ENCODE measurements at places on chromosomes 3 and 15.
A peak's percentile ranks its signal among the peaks of the same experiment; 100 is the strongest.

DNA sequence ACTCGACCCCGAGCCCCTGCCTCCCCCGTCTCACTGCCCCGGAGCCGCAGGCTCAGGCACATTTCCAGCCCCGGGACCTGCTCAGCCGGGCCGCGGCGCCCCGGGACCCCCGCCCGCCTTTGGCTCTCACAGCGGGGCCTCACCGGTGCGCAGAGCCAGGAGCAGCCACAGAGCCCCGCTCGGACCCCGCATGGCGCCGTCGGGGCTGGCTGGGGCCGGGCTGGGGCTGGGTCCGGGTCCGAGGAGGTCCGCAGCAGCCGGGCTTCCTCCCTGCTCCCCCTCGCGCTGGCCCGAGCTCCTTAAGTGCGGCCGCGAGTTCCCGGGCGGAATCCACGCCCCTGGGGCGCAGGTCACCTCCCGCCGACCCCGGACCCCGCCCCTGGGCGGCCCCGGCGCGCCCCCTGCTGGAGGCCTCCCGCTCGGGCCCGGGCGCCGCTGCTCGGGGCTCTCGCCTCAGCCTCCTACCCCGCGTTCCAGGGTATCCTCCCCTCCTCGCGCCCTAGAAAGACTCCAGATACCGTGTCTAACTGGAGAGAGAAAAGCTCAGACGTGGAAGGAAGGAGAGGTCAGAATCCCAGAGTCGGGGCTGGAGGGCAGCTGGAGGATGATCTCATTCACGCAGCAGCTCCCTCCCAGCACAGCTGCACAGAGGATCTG lies at the start of gene MELTF:
Gene MELTF, minus strand, starts transcription at position 307 of the 657 bp plus-strand sequence. Its CDS starts 115 bp downstream, at position 192.
- peak; percentile 92 for DNase-seq

GRCh38 chr3:40068636-40069035 lies 240.9 kb upstream of the EIF1B start:
- no peak for DNase-seq

DNA sequence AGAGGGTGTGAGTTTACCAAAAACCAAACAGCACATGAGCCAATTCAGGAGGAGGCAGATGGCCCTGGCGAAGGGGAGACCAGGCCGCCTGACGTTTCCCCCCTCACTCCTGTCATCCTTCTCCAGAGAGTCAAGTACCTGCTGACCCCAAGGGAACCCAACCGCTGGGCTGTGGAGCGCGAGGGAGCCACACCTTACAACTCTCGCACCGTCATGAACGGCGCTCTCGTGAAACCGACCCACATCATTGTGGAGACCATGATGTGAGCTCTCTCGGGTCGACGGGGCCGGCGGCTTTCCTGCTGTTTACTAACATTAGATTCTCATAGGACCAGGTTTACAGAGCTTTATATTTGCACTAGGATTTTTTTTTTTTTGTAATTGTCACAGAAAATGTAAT lies 55.4 kb downstream of the GRIP2 start:
- DNase-seq = no peak

DNA sequence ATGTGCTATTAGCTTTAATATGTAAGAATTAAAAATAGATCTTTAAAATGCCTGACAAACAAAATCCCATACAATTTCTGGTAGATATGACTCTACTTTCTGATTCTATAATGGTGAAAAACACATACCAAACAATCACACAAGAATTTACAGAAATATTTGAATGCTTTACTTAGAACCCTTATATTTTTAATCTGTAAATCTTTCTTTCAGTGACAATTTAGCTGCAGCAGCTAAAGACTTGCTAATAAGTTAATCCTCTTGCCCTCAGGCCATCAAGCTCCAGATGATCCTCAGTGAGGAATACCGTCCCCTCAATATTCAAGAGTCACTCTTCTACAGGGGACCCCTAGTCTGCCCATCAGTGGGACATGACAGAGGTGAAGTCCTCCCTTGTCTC lies 55.6 kb downstream of the C3orf80 start:
- DNase-seq = no peak

DNA sequence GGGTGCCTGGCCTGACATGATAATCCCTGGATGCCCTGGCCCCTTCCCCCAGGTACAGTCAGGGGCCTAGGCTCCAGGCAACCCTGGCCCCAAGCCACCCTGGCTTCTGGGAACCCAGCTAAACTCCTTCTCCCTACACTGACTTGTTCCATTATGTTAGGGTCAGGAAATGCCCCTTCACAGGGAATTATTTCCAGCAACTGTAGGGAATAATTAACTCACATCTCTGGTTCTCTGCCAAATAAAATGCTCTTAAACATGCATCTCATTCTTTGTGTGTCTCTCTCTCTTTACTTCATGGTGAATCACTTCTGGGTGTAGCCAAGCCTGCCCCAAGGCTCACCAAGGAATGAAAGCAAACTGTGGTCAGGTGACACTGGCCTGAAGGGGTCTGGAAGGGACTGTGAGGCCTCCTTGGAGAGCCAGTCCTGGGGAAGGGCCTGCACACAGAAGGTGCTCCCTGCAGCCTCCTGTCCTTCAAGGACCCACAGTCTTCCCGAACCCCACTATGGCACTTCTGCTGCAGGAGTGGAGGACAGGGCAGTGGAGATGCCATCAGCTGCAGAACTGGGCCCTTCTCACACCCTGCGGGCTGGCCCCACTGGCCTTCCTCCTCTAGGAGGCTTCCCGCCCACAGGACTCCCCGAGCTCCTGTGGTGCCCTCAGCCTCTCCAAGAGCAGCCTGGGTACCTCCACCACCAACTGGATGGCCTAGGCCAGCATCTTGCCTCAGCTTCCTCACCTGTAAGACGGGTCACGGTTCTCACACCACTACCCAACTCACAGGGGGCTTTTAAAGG lies 17.6 kb downstream of the TKT start:
- no peak for DNase-seq

- DNase-seq = no peak
These were observed 6.0 kb downstream of the AMIGO3 start for GRCh38 chr3:49713336-49714105.

GRCh38 chr3:193980326-193980725 lies 155.6 kb upstream of the HES1 start:
- DNase-seq = no peak

DNA sequence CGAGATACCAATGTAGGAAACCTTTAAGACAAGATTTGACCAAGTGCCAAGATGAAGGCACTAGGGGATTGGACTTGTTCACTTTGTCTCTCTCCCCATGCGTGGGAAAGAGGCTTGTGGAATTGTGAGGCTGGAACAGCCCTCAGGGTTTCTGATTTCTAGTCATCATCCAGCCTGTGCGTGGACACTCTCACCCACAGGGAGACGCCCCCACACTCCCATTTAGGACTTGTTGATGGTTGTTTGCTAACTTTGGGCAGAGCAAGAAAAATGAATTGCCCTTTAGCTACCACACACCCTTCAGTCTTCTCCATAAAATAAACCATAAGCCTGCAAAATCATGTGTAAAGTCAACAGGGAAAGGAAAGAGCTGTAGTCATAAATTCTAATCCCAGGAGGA lies 18.4 kb downstream of the ACKR2 start:
- DNase-seq = no peak

GRCh38 chr3:190739641-190740185 lies 122.8 kb downstream of the GMNC start:
- DNase-seq = no peak

GRCh38 chr3:30644615-30645014 lies 38.2 kb downstream of the TGFBR2 start:
- DNase-seq = no peak

DNA sequence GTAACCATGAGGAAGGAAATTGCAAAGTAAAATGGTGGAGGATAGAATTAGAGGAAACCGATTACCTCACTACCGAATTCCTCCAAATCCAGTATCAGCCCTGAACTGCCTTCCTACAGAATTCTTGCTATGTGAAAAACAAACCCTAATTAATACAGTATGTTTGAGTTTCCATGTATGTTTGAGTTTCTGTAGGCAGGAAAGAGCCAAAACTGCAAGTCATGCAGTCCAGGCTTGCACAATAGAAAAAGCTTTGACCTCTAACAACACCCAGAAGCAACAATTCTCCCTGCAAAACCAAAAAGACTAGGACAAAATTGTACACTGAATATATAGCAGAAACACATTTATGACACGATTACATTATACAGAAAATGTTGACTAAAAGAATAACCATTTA lies 614.8 kb downstream of the DIPK2A start:
- DNase-seq = no peak

DNA sequence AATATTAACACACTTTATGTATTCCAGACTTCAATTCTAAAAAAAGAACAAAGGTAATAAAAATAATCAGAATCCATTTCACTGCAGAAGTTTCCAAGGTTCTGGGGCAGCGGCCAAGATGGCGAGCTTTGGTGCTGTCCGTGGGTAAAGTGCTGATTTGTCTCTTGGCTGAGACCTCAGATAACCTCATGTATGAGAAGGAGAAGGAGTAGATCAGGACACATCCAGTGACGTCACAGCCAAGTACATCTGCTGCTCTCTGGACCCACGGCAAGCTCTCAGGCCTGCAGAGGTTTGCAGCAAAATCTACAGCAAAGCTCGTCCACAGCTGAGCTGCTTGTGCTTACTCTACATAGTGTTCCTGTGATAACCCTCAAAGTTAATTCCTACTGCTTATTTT lies 165.7 kb downstream of the MAGI1 start:
- no peak for DNase-seq

DNA sequence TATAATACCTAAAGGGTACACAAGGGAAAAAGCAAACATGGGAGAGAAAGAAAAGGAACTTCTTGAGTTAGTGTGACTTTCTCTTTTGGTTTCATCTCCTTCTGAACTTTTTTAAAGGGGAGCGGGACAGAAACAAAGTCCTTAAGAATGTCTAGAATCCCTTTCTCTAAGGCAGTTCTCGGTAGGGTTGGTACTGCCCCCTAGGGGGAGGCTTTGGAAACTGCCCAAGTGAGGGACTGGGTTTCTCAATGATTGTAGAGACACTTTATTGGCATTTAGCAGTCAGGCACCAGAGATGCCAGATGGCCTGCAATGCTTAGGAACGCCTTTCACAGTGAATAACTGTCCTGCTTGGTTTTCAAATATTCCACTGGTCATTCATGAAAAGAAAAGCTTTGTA lies 172.7 kb downstream of the WDR72 start:
- no peak for DNase-seq

DNA sequence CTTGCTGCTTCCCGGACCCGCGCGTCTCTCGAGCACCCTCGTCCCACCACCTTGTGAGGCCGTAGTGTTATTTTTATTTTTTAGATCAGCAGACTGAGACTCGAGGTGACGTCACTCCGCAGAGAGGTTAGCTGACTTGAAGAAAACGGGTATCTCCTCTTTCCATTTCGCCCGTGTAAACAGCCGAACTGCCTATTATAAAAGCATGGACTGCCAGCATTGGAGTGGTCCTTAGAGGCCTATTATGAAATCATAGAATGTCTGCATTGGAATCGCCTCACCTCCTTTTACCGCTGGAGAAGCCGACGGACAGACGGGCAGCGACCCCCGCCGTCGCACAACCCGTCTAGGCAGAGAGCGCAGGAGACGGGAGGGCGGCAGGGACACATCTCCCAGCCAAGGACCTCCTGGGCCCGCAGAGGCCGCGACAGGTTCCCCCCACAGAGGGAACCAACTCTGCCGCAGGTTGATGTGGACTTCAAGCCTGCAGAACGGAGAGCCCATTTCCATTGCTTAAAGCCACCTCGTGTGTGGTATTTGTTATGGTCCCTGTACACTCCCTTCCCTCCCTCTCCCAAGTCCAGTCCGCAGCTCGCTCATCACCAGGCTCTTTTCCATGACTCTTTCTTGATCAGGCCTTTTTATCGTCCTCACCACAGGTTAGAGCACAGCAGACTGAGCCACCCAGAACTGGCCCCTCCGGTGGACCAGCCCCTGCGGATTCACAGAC lies 540 bp upstream of the PPP1R2 start:
- no peak for DNase-seq

DNA sequence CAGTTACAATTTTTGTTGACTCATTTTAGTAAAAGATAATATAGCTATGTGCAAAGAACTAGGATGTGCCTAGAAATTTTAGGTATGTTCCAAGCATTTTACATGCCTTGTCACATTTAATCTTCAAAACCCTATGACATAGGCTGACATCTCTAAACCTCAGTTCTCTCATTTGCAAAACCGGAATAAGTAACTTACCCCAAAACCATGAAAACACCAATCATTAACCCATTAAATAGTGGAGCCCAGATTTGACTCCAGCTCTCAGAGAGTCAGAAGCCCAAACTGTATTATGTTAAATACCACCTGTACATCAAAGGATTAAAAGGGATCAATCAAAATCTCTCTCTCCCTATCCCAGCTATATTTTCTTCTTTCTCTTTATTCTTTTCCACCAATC lies 36.6 kb downstream of the GSK3B start:
- DNase-seq = no peak

- no peak for DNase-seq
These were observed 469 bp downstream of the MAP6D1 start for GRCh38 chr3:183824761-183825455.

GRCh38 chr3:33690341-33690740 lies 27.7 kb downstream of the CLASP2 start:
- no peak for DNase-seq

- no peak for DNase-seq
These were observed 71.5 kb downstream of the FAM174B start for GRCh38 chr15:92584105-92584504.

- no peak for DNase-seq
These were observed 10.2 kb downstream of the TADA3 start for GRCh38 chr3:9781978-9782603.

DNA sequence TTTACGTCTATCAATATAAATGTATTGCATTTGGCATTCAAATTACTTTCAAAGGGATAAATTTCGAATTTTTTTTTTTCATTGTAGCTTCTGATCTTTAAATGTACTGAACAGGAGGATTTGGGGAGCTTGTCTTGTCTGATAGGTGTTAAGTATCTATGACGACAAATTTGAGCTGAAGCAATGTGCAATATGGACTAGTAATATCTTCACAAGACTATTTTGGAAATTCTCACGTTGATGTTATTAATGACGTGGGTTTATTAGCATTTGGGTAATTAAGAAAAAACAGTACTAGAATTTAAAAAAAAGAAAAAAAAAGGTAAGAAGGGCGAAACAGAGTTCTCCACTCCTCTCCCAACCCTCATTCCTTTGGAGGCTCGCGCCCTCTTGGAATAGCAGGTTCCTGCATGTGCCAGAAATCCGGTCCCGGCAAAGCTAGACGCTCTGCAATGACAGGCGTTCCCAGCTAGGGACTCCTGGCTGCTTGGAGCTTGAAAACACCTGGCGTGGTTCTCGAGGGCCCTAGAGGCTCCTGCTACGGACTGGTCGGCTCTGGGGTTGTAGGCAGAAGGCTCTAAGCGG lies 648 bp upstream of the P2RY1 start:
- DNase-seq = no peak

GRCh38 chr3:47424434-47425382 lies 43.9 kb downstream of the PTPN23 start:
- no peak for DNase-seq

Measured in GM18507 (cell line).